ENCODE measurements at places on chromosomes 13 and 19.

DNA sequence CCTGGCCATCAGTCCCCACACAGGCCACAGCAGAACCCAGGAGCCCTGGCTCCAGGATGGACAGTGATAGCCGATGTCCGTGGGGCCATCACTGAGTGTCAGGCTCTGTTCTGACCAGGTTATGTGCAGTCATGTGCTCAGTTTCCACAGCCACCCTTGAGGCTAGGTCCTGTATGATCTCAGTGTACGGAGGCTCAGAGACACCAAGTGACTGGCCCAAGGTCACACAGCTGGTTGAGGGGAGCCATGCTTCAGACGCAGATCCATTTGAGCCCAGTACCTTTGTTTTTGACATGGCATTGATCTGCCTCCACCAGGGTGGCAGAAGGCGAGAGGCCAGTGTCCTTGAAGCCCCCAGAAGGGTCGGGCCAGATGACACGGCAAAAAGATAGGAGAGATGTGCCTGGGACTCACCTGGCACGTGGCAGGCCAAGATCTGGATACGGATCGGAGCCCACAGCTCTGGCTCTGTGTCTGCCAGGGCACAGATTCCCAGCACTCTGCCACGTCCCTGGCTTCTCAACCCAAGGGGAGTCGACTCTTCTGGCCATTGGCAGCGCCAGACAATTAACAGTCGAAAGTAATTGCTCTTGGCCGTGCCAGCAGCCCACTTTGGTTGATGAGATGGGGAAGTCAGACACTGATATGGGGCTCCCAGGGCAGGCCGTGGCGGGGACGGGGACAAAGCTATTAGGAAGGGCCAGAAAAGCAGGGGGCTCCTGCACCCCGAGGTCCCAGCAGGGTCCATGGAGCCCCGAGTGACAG lies 15.6 kb downstream of the EVI5L start:
- no peak for DNase-seq

DNA sequence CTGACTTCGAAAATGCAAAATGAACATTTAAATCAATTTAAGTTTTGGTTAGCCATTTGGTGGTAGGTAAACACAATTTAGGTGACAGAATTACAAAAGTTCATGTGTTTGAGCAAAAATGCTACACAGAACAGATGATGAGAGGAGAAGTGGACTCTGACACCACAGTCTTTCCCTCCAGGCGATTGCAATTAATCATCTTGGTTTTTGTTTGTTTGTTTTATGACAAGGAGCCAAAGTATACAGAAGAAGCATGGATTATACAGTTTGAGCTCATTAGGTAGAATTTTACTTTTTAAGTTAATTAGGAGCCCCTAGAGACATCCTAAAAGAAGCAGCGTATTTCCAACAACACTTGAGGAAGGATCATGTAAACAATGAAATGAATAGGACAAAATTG lies 49.3 kb upstream of the FREM2 start:
- no peak for DNase-seq

DNA sequence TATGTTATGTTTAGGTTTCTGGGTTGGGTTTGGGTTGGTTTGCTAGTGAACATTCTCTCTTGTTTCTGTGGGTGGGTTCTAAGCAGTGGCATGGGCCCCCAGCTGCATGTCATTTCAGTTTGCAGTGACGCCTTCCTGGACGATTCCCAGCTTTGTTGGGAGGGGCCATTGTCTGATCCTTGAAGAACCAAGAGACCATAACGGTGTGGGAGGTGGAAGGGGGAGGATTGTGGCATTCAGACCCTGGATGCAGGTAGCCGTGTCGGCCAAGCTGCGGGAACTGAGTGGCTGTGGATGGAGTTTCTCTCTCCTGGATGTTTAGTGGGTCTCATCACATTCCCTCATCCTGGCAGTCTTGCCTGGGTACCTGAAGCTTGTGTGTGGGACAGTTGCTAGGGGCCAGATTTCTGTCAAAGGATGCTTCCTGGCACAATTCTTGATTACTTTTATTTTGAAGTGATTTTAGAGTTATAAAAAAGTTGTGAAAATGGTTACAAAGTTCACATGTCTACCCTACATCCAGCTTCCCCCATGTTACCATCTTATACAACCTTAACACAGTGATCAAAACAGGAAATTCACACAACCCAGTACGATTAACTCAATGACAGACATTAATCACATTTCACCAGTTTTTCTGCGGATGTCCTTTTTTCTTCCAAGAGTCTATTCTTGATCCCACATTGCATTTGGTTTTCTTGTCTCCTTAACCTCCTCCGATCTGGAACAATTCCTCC lies 123.8 kb downstream of the SIPA1L3 start:
- DNase-seq = no peak

DNA sequence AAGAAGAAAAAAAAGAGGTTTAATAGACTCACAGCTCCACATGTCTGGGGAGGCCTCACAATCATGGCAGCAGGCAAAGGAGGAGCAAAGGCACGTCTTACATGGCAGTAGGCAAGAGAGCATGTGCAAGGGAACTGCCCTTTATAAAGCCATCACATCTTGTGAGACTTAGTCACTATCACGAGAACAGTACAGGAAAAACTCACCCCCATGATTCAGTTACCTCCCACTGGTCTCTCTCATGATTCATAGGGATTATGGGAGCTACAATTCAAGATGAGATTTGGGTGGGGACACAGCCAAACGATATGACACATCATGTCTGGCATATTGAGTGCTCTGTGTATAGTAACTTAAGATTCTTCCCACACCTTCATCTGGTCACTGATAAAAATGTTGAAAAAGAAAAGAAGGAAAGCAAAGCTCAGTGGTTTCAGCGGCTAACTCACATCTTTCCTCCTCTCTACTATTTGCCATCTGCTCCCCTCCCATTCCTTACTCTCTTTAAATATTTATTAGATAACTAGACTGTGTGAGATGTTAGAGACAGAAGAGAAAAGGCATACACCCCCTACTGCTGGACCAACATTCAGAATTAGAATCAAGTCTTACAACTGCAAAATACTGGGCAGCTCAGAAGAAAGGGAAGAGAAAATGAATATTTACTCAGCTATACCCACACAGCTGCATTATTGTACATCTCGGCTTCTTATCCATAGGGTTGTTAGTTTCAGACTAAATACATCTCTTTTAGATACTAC lies 60.1 kb upstream of the AKAP11 start:
- no peak for DNase-seq

DNA sequence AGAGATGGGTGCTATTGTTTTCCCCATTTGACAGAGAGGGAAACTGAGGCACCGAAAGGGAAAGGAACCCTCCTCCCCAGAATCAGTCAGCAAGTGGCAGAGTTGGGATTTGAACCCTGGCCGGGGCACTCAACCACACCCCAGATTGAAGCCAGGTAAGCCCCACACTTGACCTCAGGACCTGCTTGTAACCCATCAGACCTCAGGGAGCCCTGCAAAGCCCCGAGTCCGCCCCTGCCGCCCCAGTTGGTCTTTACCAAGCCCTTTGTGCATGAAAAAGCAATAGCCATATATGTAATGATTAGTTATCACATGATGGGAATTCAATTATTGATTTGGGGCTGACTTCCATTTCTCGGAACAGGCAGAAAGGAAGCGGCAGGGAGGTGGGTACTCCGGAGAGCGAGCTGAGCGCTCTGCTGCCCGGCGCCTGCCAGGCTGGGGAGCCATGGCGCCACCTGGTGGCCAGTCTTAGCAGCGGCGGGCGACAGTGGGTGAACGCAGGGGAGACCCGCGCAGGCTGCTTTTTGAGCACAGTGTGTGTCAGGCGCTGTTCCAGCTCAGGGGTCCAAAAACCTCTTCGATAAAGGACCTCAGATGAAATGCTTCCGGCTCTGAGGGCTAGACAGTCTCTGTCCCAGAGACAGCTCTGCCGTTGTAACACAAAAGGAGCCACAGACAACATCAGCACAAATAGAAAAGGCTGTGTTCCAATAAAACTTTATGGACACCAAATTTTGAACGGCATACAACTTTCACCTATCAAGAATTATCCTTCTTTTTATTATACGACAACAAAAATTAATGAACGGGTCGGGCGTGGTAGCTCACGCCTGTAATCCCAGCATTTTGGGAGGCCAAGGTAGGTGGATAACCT lies 82.9 kb upstream of the CACNA1A start:
- DNase-seq = peak; percentile 66

GRCh38 chr13:38542601-38543000 lies 144.3 kb upstream of the FREM2 start:
- DNase-seq = no peak

GRCh38 chr19:2814426-2814825 lies 5.2 kb upstream of the ZNF554 start:
- DNase-seq = no peak
